ENCODE measurements at places on chromosomes 6 and 20.
A peak's percentile ranks its signal among the peaks of the same experiment; 100 is the strongest.

- peak; percentile 85 for DNase-seq
Measured at GRCh38 chr6:34390531-34391472, 1.7 kb downstream of the NUDT3 start.

- no peak for DNase-seq
Measured at GRCh38 chr6:129889580-129889979, 28.5 kb upstream of the TMEM244 start.

DNA sequence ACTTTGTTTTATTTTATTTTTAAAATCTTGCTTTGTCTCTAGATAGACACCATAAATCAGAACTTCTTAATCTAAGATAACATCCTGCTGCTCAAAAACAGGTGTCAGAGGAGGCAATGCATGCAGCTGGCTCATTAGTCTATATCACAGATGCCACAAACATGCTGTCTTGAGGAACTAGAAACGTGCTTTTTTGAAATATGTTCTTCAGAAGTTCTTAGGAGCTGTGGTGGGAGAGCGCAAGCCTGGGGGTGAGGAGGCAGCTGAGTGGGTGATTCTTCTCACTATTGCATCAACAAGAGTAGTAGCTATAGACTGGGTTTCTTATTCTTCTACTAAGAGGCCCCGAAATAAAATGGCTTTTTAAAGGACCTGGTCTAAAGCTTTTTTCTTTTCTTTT, 23.4 kb downstream of the IL22RA2 start:
- DNase-seq, result no peak

GRCh38 chr6:136067731-136068341, 182.3 kb downstream of the MTFR2 start:
- no peak for DNase-seq

DNA sequence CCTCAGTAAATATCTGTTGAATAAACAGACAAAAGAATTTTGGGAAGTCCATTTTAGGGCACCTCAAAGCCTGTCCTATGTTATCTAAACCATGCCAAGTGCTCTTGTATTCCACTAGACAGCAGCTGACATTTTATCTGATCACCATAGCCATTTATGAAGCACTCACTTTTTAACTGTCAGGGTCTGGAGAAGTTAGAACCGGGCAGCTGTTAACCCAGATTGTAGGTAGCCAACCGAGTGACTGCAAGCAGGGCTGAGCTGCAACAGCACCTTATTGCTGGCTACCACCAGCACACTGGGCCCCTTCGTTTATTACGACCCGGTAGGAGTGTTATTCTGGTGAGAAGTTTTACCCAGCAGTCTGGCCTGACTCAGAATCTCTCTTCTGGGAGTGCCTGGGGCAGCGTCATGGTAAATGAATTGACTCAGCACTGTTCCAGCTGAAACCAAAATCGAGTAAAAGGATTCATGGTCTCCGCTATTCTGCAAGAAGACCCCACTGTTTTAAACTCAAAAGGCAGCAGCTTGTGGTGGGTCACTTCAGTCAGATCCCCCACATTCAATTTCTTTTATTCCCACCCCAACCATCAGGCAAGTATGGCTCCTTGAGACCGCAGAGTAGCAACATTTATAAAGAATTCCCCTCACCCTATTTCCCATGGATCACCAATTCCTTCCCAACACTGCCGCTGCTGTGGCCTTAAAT, 1.7 kb downstream of the UBE2V1 start:
- no peak for DNase-seq

GRCh38 chr20:50883856-50884255, 47.4 kb downstream of the ADNP start:
- DNase-seq, result no peak

DNA sequence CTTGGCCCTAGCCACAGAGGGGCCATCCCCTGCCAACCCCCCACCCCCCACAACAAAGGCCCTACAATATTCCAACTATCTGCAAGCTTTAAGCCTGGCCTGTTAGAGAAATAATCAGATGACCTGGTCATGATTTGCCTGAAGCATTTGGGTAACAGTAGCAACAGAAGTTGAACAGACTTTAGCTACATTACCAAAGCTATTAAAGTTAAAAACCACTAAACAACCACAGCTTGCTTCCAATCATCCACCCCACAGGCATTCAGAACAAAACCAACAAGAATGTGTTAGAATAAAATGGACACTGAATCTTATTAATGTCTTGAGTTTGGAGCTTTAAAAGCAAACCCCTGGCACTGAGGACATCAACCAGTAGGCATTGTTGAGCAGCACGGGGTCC, 250.9 kb downstream of the LRFN2 start:
- DNase-seq, result no peak

GRCh38 chr20:38863024-38863851, 57.7 kb downstream of the PPP1R16B start:
- no peak for DNase-seq

GRCh38 chr6:143431226-143431625, 19.3 kb downstream of the ADAT2 start:
- DNase-seq, result no peak

GRCh38 chr6:141550471-141550870, 582.3 kb upstream of the GJE1 start:
- DNase-seq, result no peak

DNA sequence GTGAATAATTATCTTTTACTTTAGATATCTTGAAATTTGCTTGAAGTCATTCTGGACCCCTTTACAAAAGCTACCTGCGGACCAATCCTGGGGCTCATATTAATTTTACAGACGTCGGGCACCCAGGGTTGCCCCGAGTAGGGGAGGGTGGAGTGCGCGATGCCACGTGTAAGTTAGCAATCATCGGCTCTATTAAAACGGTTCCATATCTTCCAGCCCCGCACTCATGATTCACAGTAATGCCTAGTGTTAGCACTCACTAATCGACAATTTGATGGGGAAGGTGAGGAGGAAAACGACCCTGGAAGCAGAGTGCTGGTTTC, 34.9 kb upstream of the TCF21 start:
- DNase-seq, result no peak

- DNase-seq, result no peak
Measured at GRCh38 chr20:61745397-61746146, 320.1 kb downstream of the TAF4 start.

DNA sequence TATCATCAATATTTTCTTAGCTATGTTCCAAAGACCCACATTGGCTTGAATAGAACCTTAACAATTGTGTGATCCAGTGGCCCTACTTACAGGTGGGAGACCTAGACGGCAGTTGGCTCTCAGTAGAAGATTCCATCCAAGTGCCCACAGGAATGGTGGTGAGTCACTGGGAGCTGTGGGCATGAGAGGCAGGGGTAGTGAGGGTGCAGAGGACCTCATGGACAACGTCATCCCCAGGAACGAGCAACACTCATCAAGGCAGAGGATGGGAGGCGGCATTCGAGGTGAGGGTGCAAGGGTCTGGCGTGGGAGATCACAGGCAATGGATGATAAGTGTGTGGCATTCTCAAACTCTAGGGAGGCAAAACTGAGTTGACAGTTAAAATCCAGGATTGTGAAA, 17.5 kb upstream of the SPO11 start:
- DNase-seq, result no peak

DNA sequence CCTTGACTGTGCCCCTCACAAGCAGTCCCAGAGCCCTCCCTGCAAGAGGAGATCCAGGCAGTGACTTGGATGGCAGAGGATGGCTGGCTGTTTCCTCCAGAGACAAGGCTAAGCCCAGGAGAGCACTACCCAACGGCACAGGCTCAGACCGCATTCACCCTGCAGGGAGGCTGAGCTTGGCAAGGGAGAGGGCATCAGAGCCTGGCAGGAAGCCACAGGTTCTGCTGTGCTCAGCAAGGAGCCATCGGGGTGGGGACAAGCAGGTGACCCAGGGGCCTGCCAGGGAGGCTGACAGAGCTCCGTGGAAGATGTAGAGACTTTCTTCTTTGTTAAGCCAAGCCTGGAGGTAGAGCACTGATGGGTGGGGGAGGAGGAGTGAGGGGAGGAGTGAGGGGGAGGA, 159.2 kb upstream of the CST7 start:
- DNase-seq, result no peak

DNA sequence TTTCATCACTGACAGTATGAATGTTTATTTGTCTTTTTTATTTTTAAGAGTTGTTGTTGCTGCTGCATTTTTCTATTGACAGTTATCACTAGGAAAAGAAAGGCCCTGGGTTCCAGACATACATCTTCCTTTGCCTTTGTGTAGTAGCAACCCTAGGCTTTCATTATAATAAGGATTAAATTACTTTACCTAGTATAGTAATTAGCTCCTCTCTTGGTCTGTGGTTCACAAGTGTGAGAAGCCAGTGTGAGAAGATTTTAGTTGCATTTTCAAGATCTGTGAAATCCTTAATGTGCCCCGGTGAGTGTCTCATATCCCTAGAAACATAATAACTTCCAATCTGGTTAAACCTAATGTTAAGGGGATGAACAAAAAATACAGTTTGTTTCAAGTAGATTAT, 799.3 kb upstream of the MAP3K7 start:
- DNase-seq, result no peak

DNA sequence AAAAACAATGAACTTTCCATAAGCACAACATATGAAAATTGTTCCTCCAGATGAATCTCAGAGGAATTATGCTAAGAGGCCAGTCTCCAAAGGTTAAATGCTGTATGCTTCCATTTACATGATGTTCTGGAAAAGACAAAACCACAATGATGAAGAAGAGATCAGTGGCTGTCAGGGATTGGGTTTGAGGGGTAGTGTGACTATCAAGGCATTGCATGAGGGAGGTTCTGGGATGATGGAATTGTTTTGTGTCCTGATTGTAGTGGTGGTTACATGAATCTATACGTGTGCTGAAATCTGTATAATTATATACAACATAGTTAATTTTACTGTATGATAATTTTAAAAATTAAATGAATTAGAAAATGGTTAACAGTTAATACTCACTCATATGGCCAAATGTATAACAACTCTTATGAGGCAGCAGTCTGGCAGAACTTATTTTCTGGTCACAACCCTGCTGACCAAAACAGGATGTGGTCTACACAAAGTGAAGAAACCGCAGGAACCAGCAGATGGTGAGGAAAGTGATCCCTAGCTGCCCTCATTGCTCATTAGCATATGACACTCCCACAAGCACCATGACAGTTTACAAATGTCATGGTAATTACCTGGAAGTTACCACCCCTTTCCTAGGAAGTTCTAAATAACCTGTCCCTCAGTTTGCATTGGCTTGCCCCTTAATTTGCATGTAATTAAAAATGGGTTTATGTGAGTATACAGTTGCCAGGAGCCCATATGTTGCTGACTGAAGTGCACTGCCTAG, 31.9 kb downstream of the NSFL1C start:
- no peak for DNase-seq

- DNase-seq, result peak; percentile 66
Measured at GRCh38 chr6:163554663-163555062, 140.1 kb downstream of the QKI start.

DNA sequence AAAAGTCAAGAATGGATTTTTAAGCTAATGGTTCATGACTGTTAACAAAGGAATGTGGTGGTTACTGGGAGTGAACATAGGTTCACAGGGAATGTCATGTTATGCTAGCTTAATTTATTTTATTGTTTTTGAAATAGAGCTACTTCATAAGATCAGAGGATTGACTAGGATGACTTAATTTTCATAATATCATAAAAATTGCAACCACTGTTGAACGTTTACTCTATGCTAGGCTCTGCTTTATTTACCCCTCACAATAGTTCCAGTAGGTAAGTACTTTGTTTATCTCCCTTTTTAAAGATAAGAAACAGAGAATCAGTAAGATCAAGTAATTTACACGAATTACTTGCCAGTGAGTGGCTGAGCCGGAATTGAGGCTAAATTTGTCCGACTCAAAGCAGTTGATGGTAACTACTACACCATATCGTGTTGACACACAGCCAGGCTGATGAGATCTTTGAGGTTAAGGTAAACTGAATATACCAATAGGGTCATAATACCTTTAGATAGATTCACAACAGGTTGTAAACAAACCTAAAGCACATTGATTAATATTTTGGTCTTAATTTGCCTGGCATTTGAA, 194.6 kb upstream of the CITED2 start:
- DNase-seq, result no peak

- no peak for DNase-seq
Measured at GRCh38 chr20:14696937-14697336, 359.5 kb upstream of the FLRT3 start.

DNA sequence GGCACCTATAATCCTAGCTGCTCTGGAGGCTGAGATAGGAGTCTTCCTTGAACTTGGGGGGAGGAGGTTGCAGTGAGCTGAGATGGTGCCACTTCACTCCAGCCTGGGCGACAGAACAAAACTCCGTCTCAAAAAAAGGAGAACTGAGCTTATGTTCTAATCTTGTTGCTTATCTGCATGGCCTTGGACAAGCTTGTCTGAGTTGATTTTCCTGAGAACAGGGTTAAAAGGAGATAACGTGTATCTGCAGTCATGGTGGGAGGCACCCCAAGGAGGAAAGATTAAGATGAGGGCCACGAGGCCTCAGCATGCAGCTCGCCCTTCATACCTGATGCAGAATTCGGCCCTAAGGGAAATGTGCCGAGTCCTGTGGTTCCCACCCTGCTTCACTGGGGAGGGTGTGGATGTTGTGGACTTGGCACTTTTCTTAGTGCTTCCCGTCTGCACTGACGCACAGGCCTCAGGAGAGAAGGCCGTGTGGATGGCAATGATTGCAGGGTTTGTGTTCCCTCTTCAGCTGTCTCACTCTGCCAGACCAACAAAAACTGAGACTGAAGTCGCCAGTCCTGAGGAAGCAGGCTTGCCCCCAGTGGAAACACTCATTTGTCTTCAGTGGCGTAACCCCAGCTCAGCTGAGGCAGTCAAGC, 56.3 kb downstream of the EZR start:
- DNase-seq, result no peak

DNA sequence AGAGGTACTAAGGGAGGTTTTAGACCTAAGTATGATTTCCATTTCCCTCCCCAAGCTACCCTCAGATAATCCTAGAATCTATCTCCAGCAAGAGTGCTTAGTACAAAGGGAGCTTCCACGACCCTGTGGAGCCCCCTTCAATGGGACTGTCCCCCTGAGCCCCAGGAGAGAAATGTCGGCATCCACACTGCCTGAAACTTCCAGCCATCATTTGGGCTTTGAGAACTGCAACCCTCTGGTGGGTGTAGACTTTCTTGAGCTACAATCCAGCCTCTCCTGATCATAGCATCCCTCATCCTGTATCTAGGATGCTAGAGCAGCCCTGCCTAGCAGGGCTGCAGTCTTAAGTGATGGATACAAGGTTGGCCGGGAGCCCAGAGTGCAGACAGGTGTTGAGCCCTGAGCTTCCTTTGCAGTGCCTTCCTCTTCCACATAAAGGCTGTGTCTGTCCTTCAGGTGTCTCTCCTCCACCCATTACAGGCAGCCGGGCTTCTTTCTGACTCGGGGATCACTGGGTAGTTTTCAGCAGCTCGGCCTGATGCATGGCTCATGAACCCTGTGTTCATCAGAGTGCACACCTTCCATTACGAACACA, 424.5 kb downstream of the PREX1 start:
- DNase-seq, result no peak

GRCh38 chr6:73011945-73012344, 213.4 kb downstream of the KHDC1L start:
- DNase-seq, result no peak

- no peak for DNase-seq
Measured at GRCh38 chr6:53313784-53314400, 34.9 kb downstream of the ELOVL5 start.

All from HepG2 (cell line).